T-helper 22 cell (primary cell): ENCODE measurements at places on chromosomes 7 and 10.

DNA sequence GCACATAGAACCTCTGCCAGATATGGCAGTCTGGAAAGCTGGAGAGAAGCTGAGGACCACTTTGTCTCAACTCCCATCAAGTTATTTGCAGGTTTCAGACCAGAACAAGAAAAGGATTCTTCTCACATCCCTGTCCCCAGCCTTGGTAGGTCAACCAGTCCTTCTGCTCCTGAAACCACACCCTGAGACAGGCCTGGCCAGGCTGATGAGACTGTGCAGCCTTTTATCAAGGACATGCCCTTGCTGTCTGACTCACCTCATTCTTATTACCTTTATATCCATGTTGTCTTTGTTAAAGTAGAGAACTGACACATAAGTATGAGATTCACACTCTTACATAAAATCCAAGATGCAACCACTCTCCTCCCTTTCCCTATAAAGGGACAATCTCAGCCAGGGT lies 354.9 kb downstream of the PLXNA4 start:
- DNase-seq = no peak

GRCh38 chr7:26507108-26507987 lies 215.7 kb downstream of the SNX10 start:
- DNase-seq = no peak

DNA sequence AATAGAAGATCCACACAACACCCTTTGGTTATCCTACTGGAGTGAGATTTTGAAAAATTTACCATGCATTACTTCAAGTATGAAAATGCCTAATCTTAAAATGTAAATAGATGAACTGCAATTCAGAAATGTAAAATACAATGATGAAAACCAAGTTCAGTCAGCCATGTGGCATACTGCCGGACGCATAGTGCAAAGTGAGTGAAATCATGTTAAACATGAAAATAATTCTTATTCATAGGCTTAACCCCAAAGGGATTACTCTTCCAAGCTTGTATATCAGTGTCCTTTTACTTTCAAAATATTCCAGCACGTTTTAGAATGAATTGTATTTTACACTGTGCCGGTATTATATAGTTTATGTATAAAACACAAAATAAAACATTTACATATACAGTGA lies 99.8 kb downstream of the THSD7A start:
- DNase-seq = no peak

DNA sequence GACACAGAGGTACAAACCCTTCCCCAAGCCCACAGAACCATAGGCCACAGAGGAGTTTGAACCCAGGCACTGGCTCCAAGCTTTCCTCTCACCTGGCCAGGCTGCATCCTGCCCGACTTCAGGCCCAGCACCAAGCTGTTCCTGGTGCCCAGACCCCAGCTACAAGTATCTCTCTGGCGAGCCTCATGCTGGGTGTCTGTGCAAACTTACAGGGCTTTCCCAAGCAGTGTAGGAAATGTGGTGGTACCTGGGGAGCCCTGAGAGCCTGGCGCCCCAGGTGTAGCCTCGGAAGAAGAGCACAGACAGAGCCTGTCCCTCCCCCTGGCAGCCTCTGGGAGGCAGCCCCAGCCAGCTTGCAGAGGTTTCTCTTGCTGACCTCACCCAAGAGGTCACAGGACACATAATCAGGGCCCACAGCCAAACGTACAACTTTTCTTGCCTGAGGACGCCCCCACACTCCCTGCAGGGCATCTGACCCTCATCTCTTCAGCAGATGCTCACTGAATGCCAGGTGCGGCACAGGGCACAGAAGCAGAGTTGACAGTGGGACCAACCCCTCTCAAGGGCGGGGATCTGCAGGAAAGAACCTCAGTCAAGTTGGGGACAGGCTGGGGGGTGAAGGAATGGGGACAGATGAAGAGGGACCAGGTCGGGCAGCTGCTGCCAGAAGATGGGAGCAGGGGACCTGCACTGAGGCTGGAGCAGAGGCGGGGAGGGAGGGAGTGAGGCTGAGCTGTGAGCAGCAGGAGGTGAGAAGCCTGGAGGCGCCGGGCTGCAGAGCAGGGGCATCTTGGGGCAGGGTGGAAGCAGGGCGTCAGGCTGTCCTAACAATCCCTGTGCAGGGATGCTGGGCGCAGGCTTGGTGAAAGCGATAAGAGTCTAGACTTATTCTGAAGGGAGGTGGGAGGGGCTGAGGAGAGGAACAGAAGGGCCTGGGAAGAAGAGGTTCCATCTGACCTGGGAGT lies 16.3 kb upstream of the MYL7 start:
- no peak for DNase-seq
